ENCODE measurements at places on chromosomes 7 and 10. TPM values are rescaled to one million over a fixed set of nuclear protein-coding genes. Genes with fewer than 3 reads are reported as not detected.

The ADAM12 gene
- 30.0 TPM for total RNA-seq

The NOM1 gene
- total RNA-seq, result 17.7 TPM

The CCDC136 gene
- 7.1 TPM for total RNA-seq

The INPP5F gene
- total RNA-seq, result 13.9 TPM

The PTN gene
- total RNA-seq, result 4.7 TPM

The HOXA10 gene
- 29.1 TPM for total RNA-seq

The ZWINT gene
- 15.8 TPM for total RNA-seq

The STK31 gene
- 0.89 TPM for total RNA-seq

The IL2RA gene
- total RNA-seq, result 0.34 TPM

The PDE6C gene
- total RNA-seq, result not detected

The RELN gene
- total RNA-seq, result 4.4 TPM

The PVRIG gene
- not detected for total RNA-seq

The SORBS1 gene
- 4.0 TPM for total RNA-seq

The GDF2 gene
- total RNA-seq, result not detected

The GSTO2 gene
- total RNA-seq, result 22.0 TPM

The KIF20B gene
- total RNA-seq, result 3.6 TPM

The NME8 gene
- total RNA-seq, result not detected

The DPYSL4 gene
- total RNA-seq, result 21.5 TPM

The LRRC17 gene
- total RNA-seq, result 6.2 TPM

The PRR15 gene
- total RNA-seq, result 16.2 TPM

The FKBP6 gene
- total RNA-seq, result not detected

The OPN1SW gene
- not detected for total RNA-seq

The PALD1 gene
- 3.9 TPM for total RNA-seq

The METTL27 gene
- 1.5 TPM for total RNA-seq

The RNF148 gene
- 0.71 TPM for total RNA-seq
